Stimulated activated CD4-positive, alpha-beta T cell treated with anti-CD3 and anti-CD28 coated beads, Interleukin-12 subunit alpha, Interleukin-12 subunit beta, amount 100 ng/mL, for 48 hours (primary cell): ENCODE measurements at places on chromosomes 2 and 18.

DNA sequence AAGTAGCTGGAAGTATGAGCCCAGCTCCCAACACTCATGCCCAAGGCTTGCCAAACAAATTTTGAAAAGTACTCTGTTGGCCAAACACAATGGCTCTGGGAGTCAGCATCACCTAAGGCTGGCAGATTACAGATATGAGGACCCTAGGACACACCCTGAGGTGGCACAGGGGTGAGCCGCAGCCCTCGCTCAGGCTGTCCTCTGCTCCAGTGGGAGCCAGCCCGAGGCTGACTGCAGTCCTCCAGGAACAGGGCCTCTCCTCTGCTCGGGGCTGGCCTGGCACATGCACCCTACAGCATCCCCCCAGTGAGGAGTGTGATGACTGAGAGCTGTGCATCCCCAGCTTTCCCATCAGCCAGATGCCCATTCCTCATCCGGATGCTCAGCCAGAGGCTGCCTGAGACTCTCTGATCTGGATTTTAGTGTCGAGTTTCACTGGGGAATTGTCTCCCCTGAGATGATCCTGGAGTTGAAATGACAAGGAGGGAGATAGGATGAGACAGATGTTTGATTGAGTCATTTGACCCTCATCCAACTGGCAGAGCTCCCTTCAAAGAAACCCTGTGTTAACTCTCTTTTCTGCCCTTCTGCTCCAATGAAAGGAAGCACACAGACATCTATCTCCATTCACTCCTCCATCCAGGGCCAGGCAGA, 269.3 kb upstream of the NCKAP5 start:
- DNase-seq: no peak

- no peak for DNase-seq
These were observed 56.2 kb downstream of the UXS1 start for GRCh38 chr2:106137731-106138521.

GRCh38 chr18:52343138-52343537, 3.1 kb downstream of the DCC start:
- no peak for DNase-seq

GRCh38 chr2:24929230-24929629, 9.2 kb upstream of the ADCY3 start:
- no peak for DNase-seq

- DNase-seq: no peak
These were observed 59.8 kb downstream of the MEIS1 start for GRCh38 chr2:66494708-66495107.

- DNase-seq: no peak
These were observed 120.5 kb downstream of the CCBE1 start for GRCh38 chr18:59576541-59577385.

DNA sequence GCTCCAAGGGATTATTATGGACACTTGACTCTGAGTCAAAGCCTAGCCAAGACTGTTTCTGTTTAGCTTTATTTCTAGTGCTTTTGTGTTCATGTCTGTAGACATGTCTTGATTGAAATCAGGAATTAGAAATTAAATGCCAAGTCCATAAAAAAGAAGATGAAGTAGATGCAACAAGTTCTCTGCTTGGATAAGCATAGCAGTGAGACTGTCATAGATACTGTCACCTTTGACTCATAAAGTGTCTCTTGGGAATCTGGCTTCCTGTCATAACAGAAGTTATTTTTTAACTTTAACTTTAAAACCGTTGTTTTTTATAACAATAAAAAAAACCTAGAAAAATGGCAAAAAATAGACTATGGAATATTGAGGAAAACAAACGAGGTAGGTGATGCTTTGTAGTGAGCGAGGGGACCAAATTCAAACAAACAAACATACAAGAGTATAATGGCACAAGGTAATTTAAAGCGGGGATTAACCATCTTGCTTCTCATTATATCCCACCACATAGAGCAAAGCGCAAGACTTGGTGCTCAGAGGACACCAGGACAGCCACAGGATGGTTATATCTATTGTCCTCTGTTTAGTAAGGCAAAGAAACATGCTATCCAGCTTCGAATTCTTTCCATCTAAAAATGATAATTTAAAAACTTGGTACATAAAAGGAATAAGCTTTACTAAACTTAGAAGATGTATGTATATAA, 64.6 kb downstream of the CD226 start:
- no peak for DNase-seq

GRCh38 chr2:62992561-62992960, 58.1 kb upstream of the OTX1 start:
- no peak for DNase-seq

- DNase-seq: no peak
These were observed 49.0 kb downstream of the CYTIP start for GRCh38 chr2:157394928-157395327.

DNA sequence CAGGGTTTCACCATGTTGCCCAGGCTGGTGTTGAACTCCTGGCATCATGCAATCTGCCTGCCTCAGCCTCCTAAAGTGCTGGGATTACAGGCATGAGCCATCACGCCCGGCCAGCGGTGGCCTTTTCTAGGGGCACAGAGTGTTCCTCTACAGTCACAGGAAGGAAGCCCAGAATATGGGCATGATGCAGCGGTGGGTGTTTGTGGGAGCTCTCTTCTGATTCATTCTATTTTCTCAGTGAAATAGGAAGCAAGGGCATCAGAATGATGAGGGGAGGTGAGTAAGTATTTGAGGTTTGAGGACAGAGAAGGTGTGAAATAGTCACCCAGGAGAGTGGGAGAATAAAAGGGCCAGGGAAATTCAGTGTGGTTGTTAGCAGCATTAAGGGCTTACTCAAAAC, 70.3 kb upstream of the PSME4 start:
- peak; percentile 58 for DNase-seq

- no peak for DNase-seq
These were observed 122.2 kb downstream of the RBMS1 start for GRCh38 chr2:160371251-160372009.

DNA sequence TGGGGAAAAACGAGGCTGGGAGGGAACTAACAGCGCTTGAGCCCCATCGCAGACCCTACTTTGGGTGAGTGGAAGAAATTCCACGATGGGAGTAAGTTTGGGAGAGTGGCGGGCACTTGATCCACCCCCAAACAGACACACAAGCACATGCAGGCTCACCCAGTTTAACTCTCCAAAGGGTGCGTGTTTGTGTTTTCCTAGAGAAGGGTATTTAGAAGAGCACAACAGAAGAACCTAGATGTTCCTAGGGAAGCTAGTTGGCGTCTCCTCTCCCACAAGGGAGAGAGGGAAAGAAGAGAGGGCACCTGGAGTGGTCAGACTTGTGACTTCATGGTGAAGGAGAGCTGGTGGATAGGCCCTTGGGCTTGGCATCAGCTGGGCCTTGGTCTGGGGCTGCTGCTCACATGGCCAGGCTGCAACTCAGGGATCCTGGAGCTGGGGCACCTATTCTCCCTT, 3.2 kb downstream of the GATA6 start:
- DNase-seq: no peak

- no peak for DNase-seq
These were observed 70.0 kb upstream of the SP3 start for GRCh38 chr2:174035117-174035635.

GRCh38 chr2:120267348-120267747, 14.7 kb downstream of the RALB start:
- DNase-seq: no peak

- no peak for DNase-seq
These were observed 26.5 kb downstream of the SLC9A4 start for GRCh38 chr2:102499558-102499957.

- DNase-seq: no peak
These were observed 102.8 kb upstream of the TTN start for GRCh38 chr2:178910005-178910404.

- no peak for DNase-seq
These were observed 53.8 kb upstream of the TMEM182 start for GRCh38 chr2:102707796-102708695.

GRCh38 chr2:169818241-169818640, 6.5 kb downstream of the METTL5 start:
- no peak for DNase-seq

GRCh38 chr2:21928292-21928691, 804.5 kb downstream of the TDRD15 start:
- DNase-seq: no peak

DNA sequence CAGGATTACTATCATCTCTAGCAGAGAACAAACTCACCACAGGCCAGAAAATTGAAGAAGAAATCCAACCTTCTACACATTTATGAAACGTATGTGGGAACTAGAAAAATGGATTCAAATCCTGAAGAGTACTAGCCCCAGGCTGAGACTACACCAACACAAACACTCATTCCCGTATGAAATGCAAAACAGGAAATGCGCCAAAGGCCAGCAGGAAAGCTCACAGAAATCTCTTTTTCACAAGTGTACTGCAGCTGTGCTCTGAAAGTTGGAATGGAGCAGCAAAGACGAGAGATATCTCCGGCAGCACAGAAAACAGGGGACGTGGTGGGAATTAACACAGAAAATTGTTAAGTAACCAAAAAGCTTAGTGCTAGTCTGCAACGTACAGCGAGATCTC, 913.5 kb downstream of the TDRD15 start:
- DNase-seq: no peak
